CD8-positive, alpha-beta memory T cell (primary cell): ENCODE measurements at places on chromosomes 11 and 22. TPM values are rescaled to one million over a fixed set of nuclear protein-coding genes. Genes with fewer than 3 reads are reported as not detected.

DNA sequence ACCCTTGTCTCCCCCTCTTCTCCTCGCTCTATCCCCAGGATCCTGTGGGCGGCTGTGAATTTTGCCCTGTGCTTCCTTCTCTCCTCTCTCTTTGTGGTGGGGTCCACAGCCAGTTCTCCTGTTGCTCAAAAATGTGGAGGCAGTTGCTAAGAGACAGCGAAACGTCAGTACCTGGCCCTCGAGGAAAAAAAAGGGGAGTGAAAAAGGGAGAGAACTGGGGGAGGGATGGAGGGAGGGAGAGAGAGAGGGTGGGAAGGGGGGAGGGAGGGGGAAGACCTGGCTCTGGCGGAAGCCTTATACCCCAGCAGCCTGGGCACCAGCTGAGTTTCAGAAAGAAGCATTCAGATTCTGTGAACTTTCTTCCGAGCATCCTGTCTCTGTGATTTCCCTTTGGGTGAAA, 2.1 kb upstream of the LRRC55 start:
- DNase-seq, result no peak

- DNase-seq, result no peak
Measured at GRCh38 chr11:61693922-61694601, 13.9 kb downstream of the DAGLA start.

- no peak for DNase-seq
Measured at GRCh38 chr11:100674212-100674611, 12.9 kb upstream of the ARHGAP42 start.

The ZP1 gene
- not detected for total RNA-seq

The C11orf87 gene
- not detected for total RNA-seq

The KIRREL3 gene
- not detected for total RNA-seq

The IL10RA gene
- total RNA-seq, result 120 TPM

The TEX54 gene
- total RNA-seq, result not detected
